ENCODE measurements at places on chromosomes 2 and 18.

- DNase-seq, result no peak
Observed at GRCh38 chr2:119774026-119774425, 14.3 kb downstream of the PTPN4 start.

DNA sequence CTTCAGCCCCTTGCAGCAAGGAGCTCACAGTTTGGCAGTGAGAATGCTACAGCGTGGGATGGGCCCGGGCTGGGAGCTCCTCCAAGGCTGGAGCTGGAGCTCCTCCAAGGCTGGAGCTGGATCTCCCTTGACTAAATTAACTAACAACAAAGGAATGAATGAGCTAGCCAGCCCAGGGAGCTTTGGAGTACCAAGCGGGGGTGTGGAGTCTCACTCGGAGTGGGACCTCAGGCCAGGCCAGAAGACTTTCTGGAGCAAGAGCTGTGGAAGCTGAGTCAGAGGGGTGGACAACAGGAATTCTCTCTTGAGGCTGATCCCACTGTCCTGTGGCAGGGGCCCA, 244.7 kb upstream of the HS6ST1 start:
- DNase-seq, result no peak

- peak; percentile 20 for DNase-seq
Observed at GRCh38 chr2:110678457-110679336, 834 bp upstream of the BUB1 start.

DNA sequence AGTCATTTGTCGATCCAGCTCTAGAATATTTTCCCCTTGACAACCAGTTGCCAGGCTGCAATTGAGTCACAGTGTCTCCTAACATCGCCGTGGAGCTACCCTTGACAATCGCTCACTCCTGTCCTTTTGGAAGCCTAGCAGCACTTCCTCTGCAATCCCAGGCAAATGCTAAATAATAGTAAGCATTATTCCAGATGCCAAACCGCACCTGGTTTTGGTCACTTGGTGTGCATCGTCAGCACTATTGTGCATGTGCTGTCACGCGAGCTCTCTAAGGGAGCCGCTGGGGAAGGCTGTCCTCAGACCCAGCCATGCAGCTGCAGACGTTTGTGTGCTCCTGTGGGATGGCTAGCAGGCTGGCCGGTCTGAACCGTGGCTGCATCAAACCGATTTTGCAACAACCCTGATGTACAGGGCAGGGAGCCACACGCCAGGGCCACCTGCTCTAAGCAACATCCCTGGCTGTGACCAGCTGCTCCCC, 549.5 kb upstream of the ID2 start:
- no peak for DNase-seq

- DNase-seq, result no peak
Observed at GRCh38 chr2:204226305-204226880, 289.8 kb downstream of the ICOS start.

All from HTR-8/SVneo (cell line).